ENCODE measurements at places on chromosomes 7 and 10.

DNA sequence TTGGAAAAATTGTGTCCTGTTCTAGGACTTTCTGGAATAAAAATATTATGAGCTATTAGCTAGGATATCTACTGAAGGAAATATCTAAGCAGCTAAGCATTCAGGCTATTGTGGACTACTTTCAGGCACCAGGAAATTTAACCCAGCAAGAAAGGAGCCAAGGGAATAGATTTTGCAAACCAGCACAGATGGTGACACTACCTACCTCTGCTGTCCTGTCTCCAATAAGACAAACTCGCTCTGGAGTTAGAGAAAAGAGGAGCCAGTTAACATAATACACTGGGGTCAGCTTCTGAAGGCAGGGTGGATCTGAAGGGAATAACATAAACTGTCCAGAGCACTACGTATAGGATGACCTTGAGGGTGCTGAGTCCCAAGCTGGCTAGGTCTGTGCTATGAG is 223.7 kb upstream of the PRSS58 start:
- no peak for DNase-seq

DNA sequence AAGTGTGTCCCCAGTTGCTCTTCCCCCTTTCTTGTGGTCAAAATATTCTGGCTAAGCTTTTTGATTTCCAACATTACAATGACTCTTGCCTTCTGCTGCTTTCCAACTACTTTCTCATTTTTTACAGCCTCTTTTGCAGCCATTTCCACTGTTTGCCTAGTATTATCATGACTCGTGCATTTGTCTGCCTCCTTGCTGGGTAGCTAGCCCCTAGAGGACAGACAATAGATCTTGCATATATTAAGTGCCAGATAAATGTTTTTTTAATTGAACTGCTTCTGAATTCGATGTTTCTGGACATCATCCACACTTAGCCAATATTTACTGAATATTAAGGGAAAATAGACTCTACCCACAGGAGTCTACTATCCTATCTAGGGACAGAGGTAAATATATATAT is 124.5 kb downstream of the POU6F2 start:
- DNase-seq: no peak

GRCh38 chr7:15399441-15399840 is 162.4 kb downstream of the AGMO start:
- DNase-seq: no peak

- no peak for DNase-seq
Measured at GRCh38 chr10:109282510-109282909, 640.8 kb downstream of the XPNPEP1 start.

GRCh38 chr10:58175990-58176900 is 91.4 kb downstream of the IPMK start:
- no peak for DNase-seq

DNA sequence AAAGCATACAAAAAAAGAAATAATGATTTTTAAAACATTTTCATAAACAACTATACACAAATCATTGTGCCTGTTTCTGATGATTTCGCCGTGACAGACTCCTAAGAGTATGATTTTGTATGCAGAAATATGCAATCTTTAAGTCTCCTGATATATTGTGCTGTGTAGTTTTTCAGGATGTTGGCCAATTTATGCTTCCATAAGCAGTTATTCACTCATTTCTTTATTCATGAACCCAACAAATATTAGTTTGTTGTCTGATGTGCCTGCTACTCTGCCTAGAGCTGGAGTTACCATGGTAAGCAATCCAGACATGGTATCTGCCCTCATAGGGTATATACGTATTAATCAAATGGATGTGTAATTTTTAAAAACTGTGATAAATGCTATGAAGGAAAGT is 40.4 kb downstream of the PRR15 start:
- no peak for DNase-seq

GRCh38 chr7:39589323-39590111 is 23.3 kb downstream of the YAE1 start:
- DNase-seq: no peak

- DNase-seq: no peak
Measured at GRCh38 chr7:121057878-121058277, 69.4 kb downstream of the CPED1 start.

- no peak for DNase-seq
Measured at GRCh38 chr10:13143766-13144165, 17.6 kb upstream of the MCM10 start.

- no peak for DNase-seq
Measured at GRCh38 chr10:8114741-8115617, 60.5 kb downstream of the GATA3 start.

GRCh38 chr10:132096863-132097478 is 31.2 kb downstream of the JAKMIP3 start:
- DNase-seq: no peak

GRCh38 chr10:7045891-7046599 is 364.8 kb downstream of the SFMBT2 start:
- no peak for DNase-seq

DNA sequence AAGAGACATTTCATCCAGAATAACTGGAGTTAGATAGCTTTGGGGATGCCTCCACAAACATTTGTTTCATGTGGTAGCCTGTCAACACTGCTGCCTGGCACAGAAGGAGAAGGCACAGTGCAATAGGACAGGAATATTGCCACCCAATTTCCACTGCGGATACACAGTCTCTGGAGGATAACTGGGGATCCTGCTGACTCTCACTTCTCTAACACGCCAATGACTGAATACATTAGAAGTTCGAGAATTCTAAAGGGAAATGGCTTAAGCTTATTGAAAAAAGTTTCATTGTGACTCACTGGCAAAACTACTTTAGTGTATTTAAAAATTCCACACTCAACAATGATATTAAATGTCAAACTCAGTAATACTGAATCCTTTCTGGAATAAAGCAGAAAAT is 12.9 kb downstream of the ARL3 start:
- DNase-seq: no peak

DNA sequence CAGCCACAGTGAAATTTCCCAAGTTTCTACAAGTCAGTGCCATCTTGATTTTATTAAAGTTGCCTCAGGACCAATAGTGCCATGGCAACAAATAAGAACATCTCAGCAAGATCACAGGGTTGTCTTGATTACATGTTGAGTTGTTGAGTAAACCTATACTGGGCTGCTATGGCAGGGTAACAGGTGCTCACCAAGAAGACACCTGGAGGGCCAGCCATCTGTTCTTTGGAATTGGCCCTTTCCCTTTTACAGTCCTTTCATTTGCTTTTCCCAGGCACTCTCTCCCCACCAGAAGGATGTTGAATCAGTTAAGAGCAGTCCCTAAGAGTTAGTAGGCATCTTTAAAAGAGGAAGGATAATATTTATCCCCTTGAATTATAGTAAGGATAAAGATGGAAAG is 582.0 kb downstream of the TNS3 start:
- DNase-seq: no peak

DNA sequence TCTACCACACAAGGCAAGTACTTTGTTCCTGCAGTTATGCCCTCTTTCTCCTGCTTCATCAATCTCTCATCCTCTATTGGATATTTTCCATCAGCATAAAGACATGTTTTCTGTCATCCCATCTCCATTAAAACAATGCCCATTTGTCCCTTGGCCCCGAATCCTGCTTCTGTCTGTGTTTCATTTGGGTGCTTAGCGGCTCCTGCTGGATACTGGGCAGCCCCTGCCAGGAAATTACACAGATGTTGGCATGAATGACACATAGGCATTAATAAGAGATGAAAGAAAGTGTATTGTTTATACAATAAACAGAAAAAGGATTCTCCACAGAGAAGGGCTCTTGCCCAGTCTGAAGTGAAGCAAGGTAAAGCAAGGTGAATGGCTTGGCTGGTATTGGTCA is 765.3 kb downstream of the REEP3 start:
- DNase-seq: no peak

GRCh38 chr7:131726686-131727085 is 170.3 kb upstream of the PODXL start:
- no peak for DNase-seq

DNA sequence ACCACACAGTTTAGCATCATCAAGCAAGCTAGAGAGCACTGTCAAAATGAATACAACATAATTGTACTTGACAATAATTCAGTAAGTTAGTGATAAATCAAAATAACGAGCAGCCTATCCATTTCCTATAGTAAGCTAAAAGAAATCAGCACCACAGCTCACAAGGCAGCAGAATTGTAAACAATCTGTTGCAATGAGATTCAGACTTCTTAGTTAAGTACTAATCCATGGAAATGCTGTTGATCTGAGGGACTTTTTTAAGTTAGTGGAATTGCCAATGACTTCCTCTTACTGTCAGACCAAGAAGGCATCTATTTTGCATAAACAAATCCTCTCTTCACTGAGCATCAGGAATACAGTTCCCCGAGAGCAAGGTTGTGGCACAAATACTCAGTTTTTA is 136.6 kb upstream of the CCDC6 start:
- no peak for DNase-seq

GRCh38 chr10:15121707-15122106 is 24.6 kb downstream of the RPP38 start:
- no peak for DNase-seq

GRCh38 chr7:37484426-37485073 is 35.9 kb upstream of the ELMO1 start:
- DNase-seq: no peak

DNA sequence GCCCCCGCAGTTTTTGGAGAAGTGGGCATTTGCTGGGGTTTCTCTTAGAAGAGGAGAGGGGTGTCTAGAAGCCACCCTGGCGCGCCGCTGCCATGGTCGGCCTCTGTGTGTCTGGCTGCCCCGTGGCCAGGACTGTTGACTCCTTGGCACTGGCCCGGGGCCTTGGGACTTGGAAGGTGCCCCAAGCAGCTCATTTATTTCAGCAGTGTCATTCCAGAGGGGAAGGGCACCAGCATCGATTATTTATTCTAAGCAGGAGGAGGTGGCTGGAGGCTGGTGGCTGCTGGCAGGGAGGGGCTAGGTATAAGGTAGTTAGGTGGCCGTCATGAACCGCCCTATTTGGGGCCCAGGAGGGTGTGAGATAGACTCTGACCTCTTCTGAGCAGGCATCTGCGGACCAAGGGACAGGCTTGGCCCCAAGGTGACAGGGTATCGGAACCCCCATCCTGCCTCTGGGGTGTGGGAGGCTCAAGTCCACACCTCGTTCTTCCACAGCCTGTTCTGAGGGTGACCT is 1.6 kb downstream of the GTF2IRD1 start:
- peak; percentile 57 for DNase-seq

- no peak for DNase-seq
Measured at GRCh38 chr10:21501091-21501490, 24.4 kb downstream of the SKIDA1 start.

DNA sequence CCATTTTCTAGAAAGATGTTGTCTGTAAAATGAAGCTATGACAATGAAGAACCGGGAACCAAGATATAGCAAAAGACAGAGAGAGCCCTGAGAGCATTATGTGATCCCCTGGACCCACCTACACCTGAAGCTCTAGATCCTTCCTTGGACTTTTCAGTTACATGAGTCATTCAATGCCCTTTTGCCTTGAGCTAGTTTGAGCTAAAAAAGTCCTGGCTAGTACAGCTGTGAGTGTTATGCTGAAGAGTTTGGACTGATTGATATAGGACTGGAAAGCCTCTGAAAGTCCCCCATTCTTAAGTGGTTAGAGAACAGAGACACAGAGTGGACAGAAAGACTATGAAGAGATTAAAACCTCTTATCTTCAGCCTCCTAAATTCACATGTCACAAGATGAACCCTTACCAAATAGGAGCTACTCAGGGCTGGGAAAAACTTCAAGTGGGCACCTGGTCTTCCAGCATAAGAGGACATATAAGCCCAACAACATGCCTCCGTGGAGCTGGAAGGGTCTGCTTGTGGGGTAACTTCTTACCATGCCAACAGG is 386.8 kb upstream of the NFE2L3 start:
- no peak for DNase-seq

DNA sequence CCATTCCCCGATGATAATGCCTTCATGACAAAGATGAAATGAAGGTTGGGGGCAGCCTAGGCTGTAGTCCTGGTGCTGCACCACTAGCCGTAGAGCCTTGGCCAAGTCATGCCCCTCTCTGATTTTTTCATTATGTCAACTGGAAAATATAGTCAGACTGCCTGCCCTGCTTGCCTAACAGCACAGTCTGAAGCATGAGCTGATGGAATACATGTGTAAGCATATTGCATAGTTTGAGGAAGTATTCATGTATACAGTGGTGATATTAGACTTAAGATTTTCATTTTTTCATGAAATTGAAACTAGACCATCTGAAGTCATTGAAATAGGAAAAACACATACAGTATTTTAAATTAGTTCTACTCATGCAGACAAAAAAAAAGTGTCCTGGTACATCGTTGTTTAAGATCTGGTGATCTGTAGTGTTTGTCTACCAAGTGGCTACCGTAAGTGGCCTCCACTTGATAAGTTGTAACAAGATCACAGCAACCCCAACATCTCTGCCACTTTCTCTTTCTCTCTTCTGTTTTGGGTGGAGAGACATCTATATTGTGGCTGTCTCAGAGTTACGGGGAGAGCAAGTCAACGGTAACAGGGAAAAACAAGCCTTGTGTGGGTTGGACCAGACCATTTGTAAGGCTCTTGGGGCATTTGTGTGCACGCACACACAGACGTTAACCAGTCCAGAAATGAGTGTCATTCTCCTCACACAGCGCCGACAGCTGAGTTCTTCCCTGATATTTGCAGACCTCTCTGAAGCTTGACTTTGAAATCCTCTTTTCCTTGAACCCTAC is 716.6 kb upstream of the GALNT17 start:
- DNase-seq: no peak

DNA sequence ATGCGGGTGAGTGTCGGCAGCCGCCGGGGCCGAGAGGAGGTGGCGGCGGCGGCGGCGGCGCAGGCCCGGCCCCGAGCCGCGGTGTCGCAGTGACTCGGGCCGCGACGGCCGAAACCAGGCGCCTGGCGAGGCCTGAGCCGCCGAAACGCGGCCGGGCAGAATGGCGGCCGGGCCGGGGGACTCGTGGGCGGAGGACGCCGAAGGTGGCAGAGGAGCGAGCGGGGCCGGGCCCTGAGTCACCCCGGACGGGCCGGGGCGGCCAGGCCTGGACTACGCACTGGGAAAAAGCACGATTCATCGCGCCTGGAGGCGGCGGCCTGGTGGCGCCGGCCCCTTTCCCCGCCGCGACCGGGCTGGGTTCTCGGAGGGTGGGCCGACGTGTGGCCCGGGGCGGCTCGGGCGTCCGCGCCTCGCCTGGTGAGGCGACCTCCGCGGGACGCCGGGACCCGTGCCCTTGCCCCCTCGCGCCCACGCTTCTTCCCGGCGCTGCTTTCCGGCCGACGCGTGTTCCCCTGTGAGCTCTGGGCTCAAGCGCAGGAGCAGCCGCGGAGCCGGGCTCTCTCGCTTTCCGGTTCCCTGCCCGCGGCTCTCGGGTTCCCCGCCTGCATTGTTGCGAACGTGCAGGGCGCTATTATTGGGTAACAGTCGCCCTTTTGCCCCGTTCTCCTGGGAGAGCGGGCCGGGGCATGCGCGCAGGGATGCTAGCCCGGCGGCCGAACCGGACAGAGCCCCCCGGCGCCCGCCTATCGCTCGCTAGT is 500 bp downstream of the CUL1 start:
- peak; percentile 61 for DNase-seq

GRCh38 chr10:77072836-77073662 is 564.6 kb downstream of the KCNMA1 start:
- DNase-seq: peak; percentile 45

Measured in left ventricle myocardium inferior (tissue), 1 donor.